Endothelial cell of umbilical vein (primary cell): ENCODE measurements at places on chromosomes 7 and 10. TPM values are rescaled to one million over a fixed set of nuclear protein-coding genes. Genes with fewer than 3 reads are reported as not detected.

The FAM25G gene
- total RNA-seq, result not detected in 2 replicates

The STEAP1 gene
- total RNA-seq, result 39.1 and 42.7 TPM in 2 replicates

The PLEKHA8 gene
- total RNA-seq, result 17.9 and 19.8 TPM in 2 replicates

The DDX56 gene
- total RNA-seq, result 93.4 and 96.6 TPM in 2 replicates

The CPXM2 gene
- 0.42 and 2.7 TPM in 2 replicates for total RNA-seq

The ASNS gene
- total RNA-seq, result 13.1 and 15.0 TPM in 2 replicates

The MAP3K8 gene
- total RNA-seq, result 8.1 and 10.6 TPM in 2 replicates

DNA sequence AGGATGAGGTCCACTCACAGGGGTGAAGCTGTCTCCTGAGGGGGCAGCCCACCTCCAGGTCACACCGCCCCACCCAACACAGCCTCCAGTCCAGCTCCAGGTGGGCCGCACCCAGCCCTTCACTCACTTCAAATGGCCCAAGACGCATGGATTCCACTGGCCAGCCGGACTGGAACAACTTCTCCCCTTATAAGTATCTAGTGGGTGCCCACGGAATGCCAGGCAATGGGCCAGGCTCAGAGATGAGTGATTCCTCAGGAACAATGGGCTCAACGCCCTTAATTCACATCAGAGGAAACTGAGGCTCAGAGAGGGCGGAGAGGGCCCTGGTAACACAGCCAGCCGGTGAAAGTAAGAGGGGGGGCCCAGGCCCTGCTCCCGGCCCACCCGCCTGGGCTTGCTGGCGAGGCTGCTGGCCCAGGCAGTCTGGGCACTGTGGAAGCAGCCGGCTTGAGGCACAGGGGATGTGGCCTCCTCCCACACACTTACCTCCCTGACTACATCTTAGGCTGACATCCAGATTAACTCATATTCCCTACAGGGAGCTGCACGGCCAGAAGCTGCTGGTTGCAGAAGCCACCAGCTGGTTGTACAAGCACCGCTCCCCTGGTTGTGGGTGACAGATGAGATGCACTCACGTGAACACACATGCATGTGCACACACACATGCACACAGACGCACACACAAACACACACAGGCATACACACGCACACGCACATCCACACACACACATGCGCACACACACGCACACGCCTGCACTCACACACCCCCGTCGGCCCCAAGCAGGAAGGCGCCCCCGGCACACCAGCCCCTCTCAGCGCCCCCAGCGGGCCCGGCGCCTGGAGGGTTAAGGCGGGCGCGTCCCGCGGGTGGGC is 1.0 kb upstream of the FAM20C start:
- H3K27ac ChIP-seq, result no peak overlapping the region
- peak; percentile 42 for DNase-seq
- no peaks in the 10 kb centered on the region for H3K27me3 ChIP-seq
- no peak overlapping the region for H3K4me3 ChIP-seq
- H3K4me1 ChIP-seq, result peaks cover 15% of the 10 kb centered on the region

- H3K36me3 ChIP-seq, result peaks cover 10% of the 10 kb centered on the region
- no peak overlapping the region for H3K27ac ChIP-seq
- H3K4me3 ChIP-seq, result no peak overlapping the region
- no peak for DNase-seq
These were observed 17.8 kb upstream of the HKDC1 start for GRCh38 chr10:69202332-69202731.

DNA sequence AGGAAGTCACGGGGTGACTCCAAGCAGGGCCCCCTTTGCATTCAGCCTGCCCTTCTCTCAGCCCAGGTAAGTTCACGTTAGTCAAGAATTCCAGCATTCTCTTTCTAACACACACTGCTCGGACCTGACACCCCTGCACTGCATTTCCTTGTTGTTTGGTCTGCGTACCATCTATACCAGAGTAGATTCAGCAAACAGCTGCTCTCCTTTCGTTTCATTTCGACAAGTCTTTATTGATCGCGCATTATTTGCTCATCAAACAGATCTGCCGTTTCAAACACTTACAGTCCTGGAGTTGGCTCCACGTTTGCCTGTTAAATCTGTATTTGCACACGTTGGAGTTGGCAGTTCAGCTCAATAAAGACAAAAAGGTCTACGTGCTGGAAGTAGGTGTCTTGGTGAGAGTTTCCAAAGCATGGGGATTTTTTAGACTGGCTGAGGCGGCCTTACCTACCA is 495.1 kb downstream of the RPS24 start:
- no peak for DNase-seq
- H3K27ac ChIP-seq, result no peak overlapping the region
- H3K27me3 ChIP-seq, result no peaks in the 10 kb centered on the region
- no peaks in the 10 kb centered on the region for H3K36me3 ChIP-seq
- H3K4me3 ChIP-seq, result no peak overlapping the region

- no peak overlapping the region for H3K4me3 ChIP-seq
- H3K36me3 ChIP-seq, result no peaks in the 10 kb centered on the region
- H3K4me1 ChIP-seq, result peaks cover 25% of the 10 kb centered on the region
- H3K27me3 ChIP-seq, result no peaks in the 10 kb centered on the region
These were observed 9.2 kb upstream of the CPA1 start for GRCh38 chr7:130371046-130371445.

DNA sequence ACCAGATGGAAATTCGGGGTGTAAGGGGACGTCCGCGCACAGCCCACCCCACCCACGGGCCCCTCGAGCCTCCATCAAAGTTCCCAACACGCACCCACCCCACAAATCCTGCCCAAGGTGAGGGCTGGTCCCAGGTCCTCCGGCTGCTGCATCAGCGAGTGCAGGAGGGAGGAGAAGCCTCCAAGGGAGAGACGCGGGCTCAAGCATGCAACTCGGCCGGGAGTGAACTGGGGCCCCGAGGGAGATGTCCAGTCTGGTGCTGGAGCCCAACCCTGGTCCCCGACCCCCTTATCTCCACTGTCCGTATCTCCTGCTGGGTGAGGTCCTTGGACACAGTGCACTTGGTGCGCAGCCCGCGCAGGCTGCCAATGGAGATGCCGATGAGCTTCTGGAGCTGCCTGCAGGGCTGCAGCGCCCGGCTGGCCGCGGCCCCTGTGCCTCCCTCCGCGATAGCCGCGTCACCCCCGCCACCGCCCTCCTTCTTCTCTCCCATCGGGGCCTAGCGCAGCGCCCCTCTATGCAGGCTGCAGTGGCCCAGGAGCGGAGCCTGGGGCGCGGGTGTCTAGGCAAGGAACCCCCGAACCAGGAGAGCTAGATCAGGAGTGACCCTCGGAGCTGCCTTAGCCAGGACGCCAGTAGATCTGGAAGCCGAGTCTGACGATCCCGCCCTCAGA is 489.2 kb downstream of the ZNF33B start:
- H3K27ac ChIP-seq, result no peak overlapping the region
- no peaks in the 10 kb centered on the region for H3K4me1 ChIP-seq
- no peaks in the 10 kb centered on the region for H3K36me3 ChIP-seq

DNA sequence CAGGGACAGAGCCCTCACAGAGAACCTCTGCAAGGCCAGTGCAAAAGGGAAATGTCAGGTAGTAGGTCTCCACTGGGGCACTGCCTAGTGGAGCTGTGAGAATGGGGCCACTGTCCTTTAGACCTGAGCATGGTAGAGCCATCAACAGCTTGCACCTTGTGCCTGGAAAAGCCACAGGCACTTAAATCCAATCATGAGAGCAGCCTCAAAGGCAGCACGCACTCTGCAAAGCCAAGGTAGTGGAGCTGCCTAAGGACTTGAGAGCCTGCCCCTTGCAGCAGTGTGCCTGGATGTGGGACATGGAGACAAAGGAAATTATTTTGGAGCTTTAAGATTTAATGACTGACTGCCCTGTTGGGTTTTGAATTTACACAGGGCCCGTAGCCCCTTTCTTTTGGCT is 918.5 kb upstream of the POT1 start:
- no peaks in the 10 kb centered on the region for H3K36me3 ChIP-seq
- no peak overlapping the region for H3K4me3 ChIP-seq
- H3K27ac ChIP-seq, result no peak overlapping the region
- DNase-seq, result no peak
- H3K4me1 ChIP-seq, result no peaks in the 10 kb centered on the region

- H3K4me3 ChIP-seq, result no peak overlapping the region
- peak; percentile 9 for DNase-seq
- H3K27ac ChIP-seq, result no peak overlapping the region
- no peaks in the 10 kb centered on the region for H3K4me1 ChIP-seq
- no peaks in the 10 kb centered on the region for H3K36me3 ChIP-seq
These were observed 23.2 kb upstream of the CFAP46 start for GRCh38 chr10:132965411-132966057.

DNA sequence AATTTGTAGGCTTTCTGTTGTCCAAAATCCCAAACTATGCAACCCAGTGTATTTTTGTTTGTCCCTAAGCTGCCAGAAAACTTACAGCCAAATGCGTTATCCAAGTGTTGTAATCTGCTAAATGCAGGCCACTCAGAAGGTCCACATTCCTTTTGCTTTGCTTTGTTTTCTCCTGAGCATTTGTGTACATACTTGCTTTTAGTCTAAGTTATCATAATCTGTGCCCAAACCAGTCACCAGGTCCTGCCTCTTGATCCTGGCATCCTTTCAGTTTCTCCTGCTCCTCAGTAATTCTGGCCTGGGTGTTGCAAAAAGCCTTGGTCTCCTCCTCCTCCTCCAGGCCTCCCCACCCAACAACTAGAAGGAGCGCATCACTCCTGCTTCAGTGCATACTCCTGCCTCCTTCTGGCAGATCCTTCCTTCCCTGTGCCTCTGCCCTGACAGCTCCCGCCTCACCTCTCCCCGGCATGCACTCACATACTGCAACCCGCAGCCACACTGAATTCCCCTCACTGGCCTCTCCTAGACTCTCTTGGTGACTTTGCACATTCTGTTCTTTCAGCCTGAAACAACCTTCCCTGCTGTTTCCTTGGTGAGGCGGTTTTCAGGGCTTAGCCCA is 2.3 kb downstream of the DENND2A start:
- no peak overlapping the region for H3K27ac ChIP-seq
- peaks cover 2% of the 10 kb centered on the region for H3K4me1 ChIP-seq
- no peak overlapping the region for H3K4me3 ChIP-seq
- no peak for DNase-seq

DNA sequence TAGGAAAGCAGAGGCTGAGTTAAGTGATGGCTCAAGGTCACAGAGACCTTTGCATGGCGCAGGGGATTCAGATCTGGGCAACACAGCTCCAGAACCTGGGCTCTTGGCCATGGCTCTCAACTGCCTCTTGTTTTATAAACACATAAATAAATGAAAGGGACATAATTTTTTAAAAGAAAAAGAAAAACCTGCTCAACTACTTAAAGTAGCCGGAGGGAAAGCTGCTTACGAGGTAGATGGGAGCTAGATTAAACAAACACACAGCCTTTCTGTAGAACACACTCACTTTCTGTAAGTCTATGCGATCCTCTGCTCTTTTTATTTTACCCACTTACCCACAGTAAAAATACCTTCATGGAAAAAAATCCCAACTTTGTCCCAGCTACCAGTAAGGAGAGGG is 81.3 kb downstream of the PIP4K2A start:
- H3K4me3 ChIP-seq, result no peak overlapping the region
- DNase-seq, result no peak
- no peaks in the 10 kb centered on the region for H3K27me3 ChIP-seq
- H3K27ac ChIP-seq, result peak overlapping the region; percentile 78
- H3K36me3 ChIP-seq, result no peaks in the 10 kb centered on the region
- peaks cover 26% of the 10 kb centered on the region for H3K4me1 ChIP-seq
